ENCODE measurements at places on chromosomes 6 and 20.

- no peak for DNase-seq
These were observed 324.2 kb upstream of the CNR1 start for GRCh38 chr6:88490195-88490907.

DNA sequence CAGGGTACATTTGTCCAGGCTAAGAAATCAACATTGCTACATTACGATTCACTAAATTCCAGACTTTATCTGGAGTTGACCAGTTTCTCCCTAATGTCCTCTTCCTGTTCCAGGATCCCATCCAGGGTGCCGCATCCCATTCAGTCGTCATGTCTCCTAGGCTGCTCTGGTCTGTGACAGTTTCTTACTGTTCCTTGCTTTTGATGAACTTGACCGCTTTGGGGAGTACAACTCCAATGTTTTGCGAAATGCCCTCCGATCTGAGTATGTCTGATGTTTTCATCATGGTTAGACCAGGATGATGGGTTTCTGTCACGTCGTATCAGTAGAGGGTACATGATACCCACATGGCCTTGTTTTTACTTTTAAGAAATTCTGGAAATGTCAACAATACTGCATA is 62.2 kb downstream of the CTCFL start:
- DNase-seq: no peak

GRCh38 chr20:36572701-36573102 is 695 bp upstream of the TGIF2 start:
- peak; percentile 64 for DNase-seq

GRCh38 chr20:50579511-50579910 is 69.3 kb downstream of the PTPN1 start:
- DNase-seq: no peak

DNA sequence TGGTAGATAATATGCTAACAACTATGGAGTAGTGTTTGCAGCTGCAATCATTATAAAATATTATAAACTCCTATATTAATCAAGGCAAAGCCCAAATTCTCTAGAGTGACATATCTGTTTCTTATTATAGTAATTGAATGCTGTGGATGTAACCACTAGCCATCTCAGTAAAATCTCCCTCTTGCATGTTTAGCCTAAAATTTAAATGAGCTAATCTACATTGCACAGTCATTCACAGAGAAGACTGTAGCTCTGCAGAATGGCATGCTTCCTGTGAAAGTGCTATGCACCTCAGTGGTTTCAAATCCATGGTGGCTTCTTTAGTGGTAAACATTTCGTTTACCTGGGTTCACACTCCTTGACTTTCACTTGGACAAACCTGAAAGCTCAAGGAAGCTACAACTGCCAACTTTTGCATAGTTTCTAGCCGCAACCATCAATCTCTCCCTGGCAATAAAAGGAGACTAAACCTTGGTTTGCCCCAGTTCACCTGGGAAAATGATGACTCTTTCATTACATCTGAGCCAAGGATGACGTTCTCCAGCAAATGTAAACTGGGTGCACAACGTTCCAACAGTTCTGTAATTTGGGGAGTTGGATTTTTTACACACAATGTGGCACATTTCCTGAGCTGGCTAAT is 47.2 kb downstream of the FILIP1 start:
- no peak for DNase-seq

GRCh38 chr6:79468116-79468515 is 69.1 kb downstream of the LCA5 start:
- DNase-seq: no peak

DNA sequence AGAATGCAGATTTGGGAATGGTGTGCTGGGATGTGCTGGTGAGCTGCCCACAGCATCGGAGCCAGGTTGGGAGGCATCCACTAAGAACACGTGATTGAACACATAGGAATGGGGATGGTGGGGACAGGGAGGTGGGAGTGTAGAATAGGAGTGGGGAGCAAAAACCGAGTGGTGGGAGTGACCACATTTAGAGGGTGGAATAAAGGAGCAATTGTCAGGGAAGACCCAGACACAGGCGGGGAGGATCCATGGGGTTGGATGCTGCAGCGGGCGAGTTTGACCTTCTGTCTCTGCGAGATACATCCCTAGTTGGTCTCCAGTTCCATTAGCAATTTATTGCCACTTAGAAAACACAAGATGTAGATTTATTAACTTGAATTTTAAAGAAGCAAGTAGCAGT is 4.7 kb downstream of the NAA20 start:
- no peak for DNase-seq

- no peak for DNase-seq
These were observed 76.9 kb downstream of the VTA1 start for GRCh38 chr6:142223938-142224337.

- DNase-seq: no peak
These were observed 101.6 kb downstream of the ATXN1 start for GRCh38 chr6:16659466-16660156.

DNA sequence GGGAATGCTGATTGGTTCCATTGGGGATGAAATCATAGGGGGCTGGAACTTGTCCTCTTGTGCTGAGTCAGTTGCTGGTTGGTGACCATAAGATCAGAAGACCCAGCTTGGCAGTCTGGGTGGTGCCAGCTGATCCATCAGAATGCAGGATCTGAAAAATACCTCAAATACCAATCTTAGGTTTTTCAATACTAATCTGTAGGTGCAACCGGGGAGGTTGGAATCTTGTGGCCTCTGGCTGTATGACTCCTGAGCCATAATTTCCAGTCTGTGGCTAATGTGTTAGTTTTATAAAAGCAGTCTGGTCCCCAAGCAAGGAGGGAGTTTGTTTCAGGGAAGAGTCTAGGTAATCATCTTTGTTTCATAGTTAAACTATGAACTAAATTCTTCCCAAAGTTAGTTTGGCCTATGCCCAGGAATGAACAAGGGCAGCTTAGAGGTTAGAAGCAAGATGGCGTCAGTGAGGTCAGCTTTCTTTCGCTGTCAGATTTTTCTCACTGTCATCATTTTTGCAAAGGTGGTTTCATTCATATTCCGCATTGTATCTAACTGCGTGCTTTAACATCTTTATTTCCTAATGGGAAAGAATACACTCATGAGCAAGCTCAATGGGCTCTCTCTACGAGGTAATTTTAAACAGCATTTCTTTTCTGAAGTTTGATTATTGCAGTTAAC is 2.0 kb downstream of the ARMH2 start:
- no peak for DNase-seq

GRCh38 chr6:104527761-104528415 is 331.8 kb downstream of the HACE1 start:
- DNase-seq: peak; percentile 54

- no peak for DNase-seq
These were observed 180.2 kb downstream of the MAFB start for GRCh38 chr20:40508821-40509220.

GRCh38 chr6:9711365-9711764 is 703.5 kb downstream of the TFAP2A start:
- DNase-seq: no peak

GRCh38 chr20:47934761-47935160 is 149.5 kb upstream of the SULF2 start:
- DNase-seq: no peak

DNA sequence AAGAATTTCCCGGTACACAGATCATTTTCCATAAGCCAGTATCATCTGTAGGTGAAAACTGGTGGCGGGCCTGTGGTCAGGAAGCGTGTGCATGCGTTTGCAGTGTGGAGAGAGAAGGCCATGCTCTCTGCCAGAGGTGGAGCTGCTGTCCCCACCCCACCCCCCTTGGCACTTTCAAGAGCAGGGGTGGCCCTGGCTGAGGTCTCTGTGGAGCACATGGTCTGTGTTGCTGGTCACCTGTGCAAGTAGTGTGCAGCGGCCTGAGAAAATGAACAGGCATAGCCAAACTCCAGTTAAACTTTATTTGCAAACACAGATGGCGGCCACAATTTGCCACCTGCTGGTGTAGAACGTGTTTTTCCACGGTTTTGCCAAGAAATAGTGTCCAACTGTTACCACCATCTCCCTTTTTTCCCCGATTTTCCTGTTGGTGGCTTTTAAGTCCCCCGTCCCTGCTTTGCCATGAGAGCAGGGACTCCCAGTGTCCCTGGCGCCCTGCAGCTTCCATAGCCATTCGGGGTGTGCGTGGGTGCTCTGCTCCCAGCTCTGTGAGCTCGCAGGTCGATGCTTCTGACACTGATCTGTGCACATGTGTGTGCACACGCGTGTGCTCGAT is 2.5 kb downstream of the ADRM1 start:
- no peak for DNase-seq

DNA sequence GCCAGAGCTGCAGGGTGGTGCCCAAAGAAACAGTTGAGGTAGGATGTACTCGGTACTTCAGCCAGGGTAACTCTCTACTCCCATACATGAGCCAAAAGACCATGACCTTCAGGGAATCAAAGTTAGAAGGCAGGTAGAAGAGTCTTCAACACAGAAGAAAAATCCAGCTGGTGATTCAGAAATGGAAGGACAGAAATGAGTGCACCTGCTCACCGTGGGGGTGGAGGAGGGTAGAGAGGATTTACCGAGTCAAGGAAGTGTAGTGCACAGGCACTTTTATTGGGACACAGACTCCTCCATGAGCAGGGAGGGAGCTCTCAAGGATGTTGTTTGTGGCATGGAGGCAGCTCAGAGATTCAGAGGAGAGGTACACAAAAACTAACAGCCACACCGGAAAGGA is 330.3 kb upstream of the PRDM1 start:
- no peak for DNase-seq

DNA sequence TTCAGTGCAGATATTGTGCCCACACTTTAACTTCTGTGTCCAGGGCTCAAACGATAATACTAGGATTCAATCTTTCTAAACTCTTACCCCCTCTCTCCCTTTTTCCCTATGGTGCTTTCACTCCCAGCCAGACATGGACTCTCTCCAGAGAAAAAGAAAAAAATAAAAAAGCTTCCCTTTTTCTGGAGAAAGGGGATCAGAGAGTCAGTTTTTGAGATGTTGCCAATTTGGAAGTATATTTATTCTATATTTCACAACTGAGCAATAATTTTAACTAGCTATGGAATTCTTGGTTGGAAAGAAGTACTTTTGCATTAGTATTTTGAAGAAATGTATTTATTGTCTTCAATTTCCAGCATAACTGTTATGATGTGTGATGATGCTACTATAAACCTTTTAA is 72.2 kb upstream of the ZFP64 start:
- DNase-seq: no peak

DNA sequence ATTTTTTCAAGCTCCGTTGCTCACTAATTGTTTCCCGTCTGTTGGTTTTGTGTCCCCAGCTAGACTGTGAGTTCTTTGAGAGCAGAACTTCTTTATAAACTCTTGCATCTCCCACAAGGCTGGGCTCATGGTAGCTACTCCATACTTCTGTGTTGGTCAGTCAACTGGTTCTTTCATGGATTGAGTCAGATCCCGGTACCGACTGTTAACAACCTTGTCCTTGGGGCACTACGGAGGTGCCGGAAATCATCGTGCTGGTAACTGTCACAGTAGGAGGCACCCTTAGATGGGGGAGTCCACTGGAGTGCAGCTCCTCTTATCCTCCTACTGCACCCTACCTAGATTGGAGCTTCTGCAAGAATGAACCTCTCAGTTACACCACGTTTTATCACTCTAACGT is 8.6 kb upstream of the STX16 start:
- no peak for DNase-seq

GRCh38 chr20:6583134-6583738 is 184.2 kb upstream of the BMP2 start:
- DNase-seq: peak; percentile 75

DNA sequence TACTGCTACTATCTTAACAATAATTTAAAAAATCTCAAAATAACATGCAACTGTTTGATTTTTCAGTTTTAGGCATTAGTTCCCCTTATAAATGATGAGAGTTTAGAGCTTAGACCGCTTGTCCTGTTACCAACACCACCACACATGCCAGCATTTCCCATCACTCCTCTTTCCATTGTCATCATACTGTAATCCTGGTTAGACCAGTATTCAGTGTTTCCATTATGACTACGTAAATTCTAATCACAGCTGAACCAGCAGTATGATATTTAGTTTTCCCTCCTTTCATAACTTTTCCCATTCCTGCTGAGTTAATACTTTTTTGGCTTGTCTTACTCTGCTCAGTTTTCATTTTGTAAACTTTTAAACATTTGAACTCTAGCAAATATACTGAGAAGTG is 12.2 kb upstream of the TBC1D20 start:
- no peak for DNase-seq
